Activated naive CD8-positive, alpha-beta T cell treated with anti-CD3 and anti-CD28 coated beads, Interleukin-2, amount 10 ng/mL, durations not matched to agents 7 days and 5 days (primary cell): ENCODE measurements at places on chromosomes 11 and 22. TPM values are rescaled to one million over a fixed set of nuclear protein-coding genes. Genes with fewer than 3 reads are reported as not detected.

GRCh38 chr11:62796281-62796680 is 4.5 kb upstream of the TMEM223 start:
- no peak overlapping the region for H3K4me3 ChIP-seq
- no peak overlapping the region for H3K27ac ChIP-seq
- H3K36me3 ChIP-seq: peaks cover 42% of the 10 kb centered on the region

GRCh38 chr11:44525473-44526252 is 39.8 kb upstream of the CD82 start:
- no peak for DNase-seq
- peaks cover 19% of the 10 kb centered on the region for H3K27me3 ChIP-seq
- H3K36me3 ChIP-seq: no peaks in the 10 kb centered on the region
- no peak overlapping the region for H3K4me3 ChIP-seq
- H3K4me1 ChIP-seq: peaks cover 17% of the 10 kb centered on the region
- no peak overlapping the region for H3K27ac ChIP-seq

GRCh38 chr11:47409440-47410369 is 1.3 kb downstream of the SLC39A13 start:
- H3K27ac ChIP-seq: peak overlapping the region; percentile 96
- peak overlapping the region; percentile 97 for H3K4me3 ChIP-seq
- DNase-seq: no peak
- H3K27me3 ChIP-seq: no peaks in the 10 kb centered on the region

- H3K4me3 ChIP-seq: no peak overlapping the region
- DNase-seq: no peak
- peaks cover 34% of the 10 kb centered on the region for H3K27me3 ChIP-seq
- H3K36me3 ChIP-seq: peaks cover 1% of the 10 kb centered on the region
- H3K4me1 ChIP-seq: no peaks in the 10 kb centered on the region
Measured at GRCh38 chr22:44379817-44380755, 67.3 kb upstream of the SHISAL1 start.

DNA sequence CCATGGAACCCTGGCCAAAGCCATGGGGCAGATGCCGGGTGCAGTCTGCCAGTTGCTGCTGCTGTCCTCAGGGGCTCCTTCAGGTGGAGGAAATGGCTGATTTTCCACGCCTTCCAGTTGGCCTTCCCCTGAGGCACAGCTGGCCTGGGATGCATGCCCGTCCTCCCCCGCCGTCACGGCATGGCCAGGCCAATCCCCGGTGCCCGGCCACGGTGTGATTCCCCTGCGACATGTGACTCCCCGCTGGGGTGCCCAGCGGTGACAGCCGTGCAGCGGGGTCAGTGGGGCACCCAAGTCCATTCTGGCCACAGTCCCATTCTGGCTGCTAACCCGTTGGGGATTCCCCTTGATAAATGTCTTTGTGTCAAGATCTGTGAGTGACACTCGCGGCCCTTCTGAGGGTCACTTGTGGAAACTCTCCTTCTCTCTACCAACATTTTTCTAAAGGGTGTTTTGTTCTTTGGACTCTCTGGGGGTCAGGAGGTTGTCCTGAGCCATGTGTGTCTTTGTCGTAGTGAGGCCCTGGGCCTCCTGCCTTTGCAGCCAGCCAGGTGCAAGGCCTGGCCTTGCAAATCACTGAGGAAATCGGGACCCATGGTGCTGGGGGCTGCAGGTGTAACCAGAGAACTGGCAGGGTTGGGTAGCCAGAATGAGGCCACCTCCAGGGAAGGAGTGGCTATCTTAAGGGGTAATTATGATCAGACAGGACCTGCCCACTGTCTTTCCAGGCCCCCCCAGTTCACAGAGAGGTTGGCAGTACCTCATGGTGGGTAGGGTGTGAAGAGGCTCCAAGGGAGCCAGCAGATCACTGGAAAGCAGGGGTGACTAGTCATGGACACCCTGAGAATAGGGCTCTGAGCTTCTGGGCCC is 37.1 kb downstream of the KCNQ1OT1 start:
- no peak overlapping the region for H3K27ac ChIP-seq
- peaks cover 23% of the 10 kb centered on the region for H3K36me3 ChIP-seq
- H3K27me3 ChIP-seq: no peaks in the 10 kb centered on the region
- no peak for DNase-seq
- H3K4me3 ChIP-seq: no peak overlapping the region
- no peaks in the 10 kb centered on the region for H3K4me1 ChIP-seq

- H3K4me3 ChIP-seq: no peak overlapping the region
- H3K4me1 ChIP-seq: no peaks in the 10 kb centered on the region
- no peak for DNase-seq
- H3K27ac ChIP-seq: no peak overlapping the region
Measured at GRCh38 chr11:109933126-109933525, 160.1 kb upstream of the ZC3H12C start.

DNA sequence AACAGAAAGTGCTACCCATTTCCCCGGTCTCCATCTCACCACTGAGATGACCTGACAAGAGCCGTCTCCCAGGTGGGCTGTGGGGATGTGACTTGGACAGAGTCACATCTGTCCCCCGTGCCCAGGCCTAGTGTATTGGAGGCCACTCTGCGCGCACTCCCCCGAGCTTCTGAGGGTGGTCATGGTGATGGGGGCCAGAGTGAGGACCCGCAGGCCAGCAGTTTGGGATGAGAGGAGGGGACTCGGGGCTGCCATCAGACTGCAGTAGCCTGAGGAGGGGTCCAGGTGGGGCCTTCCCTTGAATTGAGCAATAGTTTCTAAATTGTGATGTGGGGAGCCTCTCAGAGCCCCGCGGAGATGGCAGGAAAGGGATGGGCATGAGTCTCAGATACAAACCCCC is 852.6 kb downstream of the TBC1D22A start:
- H3K27me3 ChIP-seq: no peaks in the 10 kb centered on the region
- H3K4me1 ChIP-seq: no peaks in the 10 kb centered on the region
- no peak overlapping the region for H3K27ac ChIP-seq
- H3K36me3 ChIP-seq: no peaks in the 10 kb centered on the region

GRCh38 chr11:113240389-113240788 is 74.0 kb upstream of the TTC12 start:
- no peaks in the 10 kb centered on the region for H3K36me3 ChIP-seq
- H3K27ac ChIP-seq: no peak overlapping the region
- H3K4me3 ChIP-seq: no peak overlapping the region
- peaks cover 45% of the 10 kb centered on the region for H3K27me3 ChIP-seq
- H3K4me1 ChIP-seq: peaks cover 13% of the 10 kb centered on the region
- DNase-seq: no peak

The PICALM gene
- total RNA-seq: 115 TPM

The SLC15A3 gene
- total RNA-seq: 7.4 TPM

The CREB3L1 gene
- not detected for total RNA-seq

The DGCR6 gene
- total RNA-seq: 2.9 TPM
